ENCODE measurements at places on chromosomes 6 and 20.

GRCh38 chr20:48422242-48422960 is 405.4 kb downstream of the PREX1 start:
- no peak for DNase-seq

DNA sequence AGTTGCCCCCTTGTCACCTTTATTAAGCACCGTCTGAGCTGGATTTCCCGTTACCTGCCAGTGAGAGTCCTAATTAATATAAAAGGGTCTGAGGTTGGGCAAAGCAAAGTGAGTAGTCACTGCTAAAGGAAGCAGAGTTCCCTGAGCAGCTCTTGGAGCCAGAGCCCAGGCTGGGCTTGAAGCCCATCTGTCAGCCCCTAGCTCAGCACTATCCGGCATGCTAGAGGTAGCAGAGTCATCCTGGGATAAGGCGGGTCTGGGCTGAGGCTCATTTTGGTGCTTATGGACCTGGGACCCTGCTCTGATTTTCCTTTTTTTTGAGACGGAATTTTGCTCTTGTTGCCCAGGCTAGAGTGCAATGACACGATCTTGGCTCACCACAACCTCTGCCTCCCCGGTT is 46.2 kb downstream of the ADNP start:
- no peak for DNase-seq

DNA sequence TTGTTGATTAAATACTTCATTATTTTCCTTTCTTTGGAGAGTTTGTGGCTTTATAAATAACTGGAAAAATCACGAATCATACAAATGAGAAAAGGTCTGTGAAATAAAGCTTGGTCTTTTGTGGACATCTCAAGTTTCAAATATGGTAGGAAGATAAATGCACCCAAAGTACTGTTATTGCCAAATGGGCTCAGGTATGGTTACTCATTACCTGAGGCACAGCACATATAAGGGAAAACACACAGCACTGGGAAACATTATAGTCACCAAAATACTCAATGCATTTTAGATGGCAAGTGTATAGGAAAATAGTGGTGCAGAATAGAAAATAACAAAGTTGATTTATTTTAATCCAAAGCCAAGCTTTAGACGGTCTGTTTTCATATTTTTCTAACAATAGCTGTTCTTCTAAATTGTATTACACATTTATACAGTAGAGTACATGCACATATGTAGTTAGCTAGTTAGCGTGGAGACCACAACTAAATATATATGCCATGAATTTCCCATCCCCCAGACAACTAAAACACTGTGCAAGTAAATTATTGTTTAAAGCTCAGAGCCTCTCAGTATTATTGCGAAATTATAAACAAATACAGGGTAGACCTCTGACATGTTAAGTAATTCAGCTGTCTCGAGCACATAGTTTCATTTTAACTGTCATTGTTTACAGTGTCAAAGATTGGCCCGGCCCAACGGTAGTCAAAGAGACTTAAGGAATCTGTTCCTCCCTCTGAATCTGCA is 336.0 kb downstream of the SYNE1 start:
- no peak for DNase-seq

DNA sequence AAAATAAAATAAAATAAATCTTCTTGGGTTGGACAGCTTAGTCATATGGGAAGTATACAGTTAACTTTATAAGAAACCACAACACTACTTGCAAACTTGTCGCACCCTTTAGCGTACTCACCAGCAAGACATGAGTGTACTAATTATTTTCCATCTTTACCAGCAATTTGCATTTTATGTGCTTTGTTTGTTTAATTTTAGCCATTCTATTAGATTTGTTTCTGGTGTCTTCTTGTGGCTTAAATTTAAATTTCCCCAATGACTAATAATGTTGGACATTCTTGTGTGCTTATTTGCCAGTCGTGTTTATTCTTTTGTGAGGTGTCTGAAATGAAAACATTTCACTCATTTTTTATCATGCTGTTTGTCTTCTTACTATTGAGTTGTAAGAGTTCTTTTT is 1172.2 kb upstream of the CITED2 start:
- no peak for DNase-seq

DNA sequence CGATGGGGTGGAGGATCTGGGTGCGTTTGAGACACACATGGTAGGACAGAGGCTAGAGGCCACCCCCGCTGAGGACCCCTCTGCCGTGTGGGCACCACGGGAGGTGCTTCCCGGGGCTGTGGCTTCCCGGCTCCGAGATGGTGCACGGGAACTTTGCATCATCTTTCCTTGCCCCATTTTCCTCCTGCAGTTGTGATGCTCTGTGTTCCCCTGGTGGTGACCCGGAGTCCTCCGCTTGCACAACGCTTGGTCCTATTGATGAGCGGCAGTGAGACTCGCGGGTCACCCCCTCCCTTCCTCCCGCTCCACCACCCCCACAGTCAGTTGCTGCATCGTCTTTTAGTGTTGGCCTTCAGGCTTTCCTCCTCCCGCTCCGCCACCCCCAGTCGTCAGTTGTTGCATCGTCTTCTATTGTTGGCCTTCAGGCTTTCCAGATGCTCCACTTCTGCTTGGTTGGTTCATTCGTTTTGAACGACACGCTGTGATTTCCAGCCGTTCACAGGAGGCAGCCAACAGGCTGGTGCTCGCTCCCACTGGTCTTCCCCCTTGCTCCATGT is 37.3 kb downstream of the PYGB start:
- DNase-seq, result no peak

DNA sequence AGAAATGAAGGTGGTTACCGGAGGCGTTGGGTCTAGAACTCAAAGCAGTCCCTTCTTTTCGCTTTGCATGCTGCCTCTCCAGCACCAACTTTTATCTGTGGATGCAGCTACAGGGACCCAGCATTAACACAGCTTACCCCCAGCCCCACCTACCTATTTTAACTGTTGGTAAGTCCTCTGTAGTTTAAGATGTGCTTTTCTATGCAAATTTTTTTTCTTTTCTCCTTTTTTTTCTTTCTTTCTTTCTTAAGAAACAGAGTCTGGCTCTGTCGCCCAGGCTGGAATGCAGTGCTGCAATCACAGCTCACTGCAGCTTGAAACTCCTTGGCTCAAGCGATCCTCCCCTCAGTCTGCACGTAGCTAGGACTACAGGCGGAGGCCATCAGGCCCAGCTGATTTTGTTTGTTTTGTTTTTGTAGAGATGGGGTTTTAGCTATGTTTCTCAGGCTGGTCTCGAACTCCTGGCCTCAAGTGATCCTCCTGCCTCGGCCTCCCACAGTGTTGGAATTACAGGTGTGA is 6.5 kb upstream of the USP45 start:
- no peak for DNase-seq

- DNase-seq, result no peak
Measured at GRCh38 chr6:53309901-53310300, 38.8 kb downstream of the ELOVL5 start.

DNA sequence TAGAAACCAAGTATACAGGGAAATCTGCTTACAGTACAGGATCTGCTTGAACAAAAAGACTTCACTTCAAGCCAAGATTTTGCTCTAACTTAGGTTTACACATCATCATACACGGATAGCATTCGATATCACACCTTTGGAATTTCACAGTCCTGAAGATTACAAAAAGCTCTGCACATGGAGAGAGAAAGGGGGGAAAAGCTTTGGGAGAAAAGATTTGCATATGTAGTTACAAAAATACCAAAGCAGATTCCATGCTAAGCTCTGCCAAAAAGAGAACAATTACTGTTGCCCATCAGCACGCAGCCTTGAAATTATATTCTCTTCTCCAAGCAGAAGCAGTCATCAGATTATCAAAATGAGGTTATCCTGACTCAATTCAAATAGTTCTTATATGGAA is 62.0 kb downstream of the HIVEP2 start:
- no peak for DNase-seq

- no peak for DNase-seq
Measured at GRCh38 chr20:40961686-40962640, 66.7 kb upstream of the TOP1 start.

DNA sequence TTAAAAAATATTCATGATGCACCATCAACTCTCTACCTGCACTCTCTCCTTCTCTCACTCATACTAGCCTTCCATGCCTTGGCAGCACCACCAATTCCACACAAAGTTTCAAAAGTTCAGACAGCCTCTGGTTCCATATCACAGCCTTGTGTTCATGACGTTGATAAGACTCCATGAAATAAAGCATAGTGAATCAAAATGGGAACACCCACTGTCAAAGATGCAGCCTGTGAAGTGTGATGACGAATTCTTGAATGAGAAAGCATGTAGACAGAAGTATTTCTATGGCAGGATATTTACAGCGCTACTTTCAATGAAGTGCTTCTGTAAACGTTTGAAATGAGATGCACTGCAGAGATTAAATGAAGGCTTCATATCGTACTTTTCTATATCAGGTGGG is 77.3 kb upstream of the FERMT1 start:
- DNase-seq, result no peak

GRCh38 chr20:56400001-56400640 is 7.7 kb downstream of the CSTF1 start:
- peak; percentile 65 for DNase-seq

- DNase-seq, result no peak
Measured at GRCh38 chr20:25309395-25310267, 61.7 kb downstream of the PYGB start.

DNA sequence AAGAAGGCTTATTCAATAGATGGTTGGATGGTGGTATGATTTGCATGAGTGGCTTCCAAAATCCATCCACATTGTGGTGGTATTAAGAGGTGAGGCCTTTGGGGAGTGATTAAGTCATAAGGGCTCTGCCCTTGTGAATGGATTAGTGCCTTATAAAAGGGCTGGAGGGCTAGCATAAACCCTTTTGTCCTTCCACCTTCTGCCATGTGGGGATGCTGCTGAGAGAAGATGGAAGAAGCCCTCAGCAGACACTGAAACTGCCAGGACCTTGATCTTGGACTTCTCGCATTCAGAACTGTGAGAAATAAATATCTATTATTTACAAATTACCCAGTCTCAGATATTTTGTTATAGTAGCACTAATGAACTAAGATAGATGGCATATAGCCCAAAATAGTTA is 27.8 kb upstream of the SRPK1 start:
- no peak for DNase-seq

DNA sequence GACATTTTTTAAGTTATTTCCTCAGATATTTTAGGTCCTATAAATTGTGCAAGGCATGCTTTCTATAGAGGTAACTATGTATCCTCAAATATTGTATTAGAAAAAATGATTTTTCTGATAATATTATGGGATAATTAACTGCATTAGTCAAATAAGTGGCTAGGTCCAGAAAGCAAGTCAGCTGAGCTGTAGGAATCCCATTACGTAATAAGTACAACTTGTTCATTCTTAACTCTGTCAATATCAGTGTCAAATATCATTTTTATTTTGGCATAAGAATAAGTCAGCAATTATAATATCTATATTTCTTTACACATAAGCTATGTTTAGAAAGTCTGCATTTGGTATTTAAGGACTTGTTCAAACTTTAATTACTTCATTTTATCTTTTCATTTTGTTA is 830.9 kb upstream of the GJE1 start:
- no peak for DNase-seq

DNA sequence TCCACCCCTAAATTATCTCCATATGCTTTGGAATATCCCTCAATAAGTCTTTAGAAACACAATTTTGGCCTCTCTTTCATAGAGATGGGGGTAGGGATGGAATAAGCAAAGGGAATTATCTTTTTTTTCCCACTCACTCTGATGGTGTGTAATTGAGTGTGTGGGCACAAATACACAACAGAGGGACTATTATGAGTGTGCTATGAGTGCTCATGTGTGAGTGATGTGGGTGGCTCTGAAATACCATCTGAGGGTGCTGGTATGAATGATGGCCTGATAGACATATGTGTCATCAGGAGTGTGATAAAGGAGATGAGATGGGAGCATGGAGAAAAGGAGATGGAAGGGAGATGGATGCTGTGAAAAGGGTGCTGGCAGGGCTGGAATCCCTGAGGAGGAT is 35.6 kb downstream of the GSS start:
- no peak for DNase-seq

- DNase-seq, result no peak
Measured at GRCh38 chr6:152378169-152378568, 259.0 kb downstream of the SYNE1 start.

GRCh38 chr6:48135323-48136084 is 24.5 kb upstream of the PTCHD4 start:
- DNase-seq, result no peak

DNA sequence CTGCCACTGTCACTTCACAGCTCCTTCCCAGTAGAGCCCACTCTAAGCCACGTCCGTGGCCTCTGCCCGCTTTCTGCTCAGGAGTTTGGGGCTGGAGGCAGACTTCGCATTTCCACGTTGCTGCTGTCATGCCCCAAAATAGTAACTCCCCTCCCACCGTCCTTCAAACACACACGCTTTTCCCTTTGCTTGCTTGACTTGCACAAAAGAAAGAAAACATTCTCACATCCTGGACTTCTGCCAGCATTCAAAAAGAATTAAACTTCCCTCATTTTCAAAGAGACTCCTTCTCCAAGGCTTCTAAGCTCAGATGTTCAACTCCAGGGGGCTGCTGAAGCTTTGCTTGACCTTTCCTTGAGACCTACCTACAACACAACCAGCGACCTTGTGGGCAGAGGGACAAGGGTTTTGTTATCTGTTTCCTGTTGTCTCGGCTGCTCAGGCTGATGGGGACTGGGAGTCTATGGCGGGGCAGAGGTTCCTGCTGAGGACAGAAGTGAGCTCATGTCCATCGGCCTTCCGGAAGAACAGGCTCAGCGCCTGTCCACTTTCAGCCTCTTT is 263.8 kb upstream of the FOXQ1 start:
- DNase-seq, result no peak

- DNase-seq, result no peak
Measured at GRCh38 chr6:126907996-126908395, 210.5 kb upstream of the RSPO3 start.

DNA sequence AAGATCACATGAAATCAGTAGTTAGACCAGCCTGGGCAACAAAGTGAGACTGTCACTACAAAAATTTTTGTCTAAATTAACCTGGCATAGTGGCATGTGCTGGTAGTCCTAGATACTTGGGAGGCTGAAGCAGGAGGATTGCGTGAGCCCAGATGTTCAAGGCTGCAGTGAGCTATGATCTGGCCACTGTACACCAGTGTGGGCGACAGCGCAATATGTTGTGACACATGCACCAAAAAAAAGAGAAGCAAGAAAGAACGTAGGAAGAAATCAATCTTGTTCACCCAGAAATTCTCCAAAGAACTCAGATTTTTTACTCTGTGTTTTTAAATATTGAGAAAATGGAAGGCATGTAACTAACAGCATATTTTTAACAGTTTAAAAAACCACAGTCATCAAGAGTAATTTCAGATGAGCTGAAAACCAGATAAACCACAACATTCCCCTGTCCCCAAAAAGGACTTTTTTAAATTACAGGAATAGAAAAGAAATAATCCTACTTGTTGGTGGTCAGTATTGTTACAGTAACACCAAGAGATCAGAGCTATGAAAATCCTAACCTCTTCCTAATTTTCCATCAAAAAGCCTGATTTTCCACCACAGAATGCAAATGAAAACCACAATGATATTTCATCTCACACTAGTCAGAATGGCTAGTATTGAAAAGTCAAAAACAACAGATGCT is 240.2 kb downstream of the KHDC1L start:
- DNase-seq, result no peak

DNA sequence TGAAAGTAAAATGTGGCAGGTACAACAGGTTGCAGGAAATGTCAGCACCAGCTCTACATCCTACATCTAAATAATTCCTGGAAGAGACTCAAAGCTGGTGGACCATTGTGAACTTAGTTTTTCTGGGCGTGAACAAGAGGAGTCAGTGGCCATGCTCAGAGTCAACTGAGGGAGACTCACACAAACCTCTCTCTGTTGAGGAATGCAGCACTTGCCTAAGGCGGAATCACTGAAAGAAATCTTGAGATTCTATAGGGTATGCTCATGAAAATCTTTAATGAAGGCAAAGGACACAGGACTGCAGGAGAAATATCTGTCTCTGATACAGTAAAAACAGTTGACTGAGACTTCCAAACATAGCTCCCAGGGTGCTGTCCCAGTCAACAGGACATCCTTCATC is 22.5 kb downstream of the SLC17A4 start:
- DNase-seq, result no peak
